ENCODE measurements at places on chromosomes 6 and 20. TPM values are rescaled to one million over a fixed set of nuclear protein-coding genes. Genes with fewer than 3 reads are reported as not detected.

- no peak for DNase-seq
These were observed 27.0 kb downstream of the CBFA2T2 start for GRCh38 chr20:33516882-33517281.

DNA sequence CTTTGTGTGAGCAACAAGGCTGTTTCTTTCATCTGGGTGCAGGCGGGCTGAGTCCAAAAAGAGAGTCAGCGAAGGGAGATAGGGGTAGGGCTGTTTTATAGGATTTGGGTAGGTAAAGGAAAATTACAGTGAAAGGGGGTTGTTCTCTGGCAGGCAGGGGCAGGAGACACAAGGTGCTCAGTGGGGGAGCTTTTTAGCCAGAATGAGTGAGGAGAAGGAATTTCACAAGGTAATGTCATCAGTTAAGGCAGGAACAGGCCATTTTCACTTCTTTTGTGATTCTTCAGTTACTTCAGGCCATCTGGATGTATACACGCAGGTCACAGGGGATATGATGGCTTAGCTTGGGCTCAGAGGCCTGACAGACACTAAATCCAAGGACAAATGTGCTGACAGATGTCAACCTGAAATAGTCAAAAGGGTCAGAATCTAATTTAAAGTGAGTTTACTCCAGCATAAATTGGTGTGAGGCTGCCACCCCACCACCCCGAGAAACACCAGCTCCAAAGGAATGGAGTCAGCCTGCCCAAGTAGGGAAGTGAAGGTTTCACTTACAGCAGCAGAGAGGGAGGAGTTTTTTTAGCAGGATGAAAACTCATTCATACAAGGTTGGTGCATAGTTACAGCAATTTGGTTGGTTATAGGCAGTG is 560.0 kb upstream of the CDH4 start:
- DNase-seq = peak; percentile 66

- DNase-seq = no peak
These were observed 17.0 kb upstream of the PXDC1 start for GRCh38 chr6:3768502-3768901.

Gene MCHR2
- total RNA-seq = not detected

Gene SIRPD
- total RNA-seq = not detected
